ENCODE measurements at places on chromosomes 13 and 19.

DNA sequence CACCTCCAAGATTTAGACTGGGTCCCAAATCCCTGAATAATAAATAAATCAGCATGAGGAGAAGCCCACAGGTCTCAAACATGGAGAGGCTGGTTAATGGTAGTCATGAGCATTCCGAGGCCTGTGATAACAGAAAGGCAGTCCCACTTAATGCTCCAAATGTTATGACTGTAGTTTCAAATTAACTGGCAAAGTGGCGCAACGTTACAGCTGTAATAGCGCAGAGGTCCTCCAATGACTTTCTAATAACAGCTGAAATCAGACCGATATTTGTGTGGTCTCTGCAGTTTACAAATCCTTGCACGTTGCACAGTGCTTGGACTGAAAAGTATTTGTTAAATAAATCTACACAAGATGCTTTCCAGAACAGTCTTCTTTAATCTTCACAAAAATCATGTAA is 141.8 kb downstream of the ABCC4 start:
- no peak for DNase-seq

DNA sequence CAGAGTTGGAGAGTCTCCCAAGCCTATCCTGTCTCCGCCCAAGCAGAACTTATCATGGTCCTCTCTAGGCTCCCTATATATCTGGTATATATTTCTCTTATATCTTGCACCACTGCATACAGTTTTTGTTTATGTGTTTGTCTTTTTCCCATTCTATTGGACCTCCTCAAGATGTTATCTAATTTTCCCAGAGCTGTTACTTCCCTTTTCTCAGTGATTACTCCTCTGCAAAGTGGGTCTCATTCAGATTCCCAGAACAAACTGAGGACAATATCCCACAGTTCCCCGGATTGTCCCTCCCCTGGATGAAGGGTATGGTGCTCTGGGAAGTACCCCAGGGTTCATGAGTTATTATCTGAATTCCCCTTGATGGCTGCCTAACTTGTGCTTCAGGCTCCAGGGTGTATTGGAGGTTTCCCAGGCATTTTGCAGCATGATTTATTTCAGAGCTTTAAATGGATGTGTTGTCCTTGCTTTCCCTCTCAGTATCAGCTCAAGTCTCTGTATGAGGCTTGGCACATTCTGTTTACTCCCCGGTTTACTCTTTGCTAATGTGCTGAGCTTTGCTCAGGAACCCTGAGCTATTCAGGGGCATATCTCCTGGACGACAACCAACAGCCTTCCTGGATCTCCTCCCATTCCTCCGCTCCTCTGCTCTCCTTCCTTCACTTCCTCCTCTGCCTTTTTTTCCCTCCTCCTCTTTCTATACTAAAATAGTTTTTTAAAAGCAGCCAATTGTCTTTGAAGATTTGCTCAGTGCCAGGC is 329.3 kb downstream of the SPRY2 start:
- no peak for DNase-seq

DNA sequence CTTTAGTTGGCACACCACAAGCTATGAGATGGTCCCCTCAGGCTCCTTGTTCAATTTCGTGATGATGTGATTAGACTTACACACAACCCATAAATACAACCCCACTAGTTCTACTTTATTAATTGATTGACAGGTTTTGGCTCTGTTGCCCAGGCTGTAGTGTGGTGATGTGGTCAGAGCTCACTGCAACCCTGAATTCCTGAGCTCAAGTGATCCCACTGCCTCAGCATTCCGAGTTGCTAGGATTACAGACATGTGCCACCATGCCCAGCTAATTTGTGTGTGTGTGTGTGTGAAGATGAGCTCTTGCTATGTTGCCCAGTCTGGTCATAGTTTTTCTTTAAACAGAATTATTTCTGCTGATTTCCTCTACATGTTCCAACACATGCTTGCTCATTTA is 17.5 kb upstream of the HTR2A start:
- no peak for DNase-seq

DNA sequence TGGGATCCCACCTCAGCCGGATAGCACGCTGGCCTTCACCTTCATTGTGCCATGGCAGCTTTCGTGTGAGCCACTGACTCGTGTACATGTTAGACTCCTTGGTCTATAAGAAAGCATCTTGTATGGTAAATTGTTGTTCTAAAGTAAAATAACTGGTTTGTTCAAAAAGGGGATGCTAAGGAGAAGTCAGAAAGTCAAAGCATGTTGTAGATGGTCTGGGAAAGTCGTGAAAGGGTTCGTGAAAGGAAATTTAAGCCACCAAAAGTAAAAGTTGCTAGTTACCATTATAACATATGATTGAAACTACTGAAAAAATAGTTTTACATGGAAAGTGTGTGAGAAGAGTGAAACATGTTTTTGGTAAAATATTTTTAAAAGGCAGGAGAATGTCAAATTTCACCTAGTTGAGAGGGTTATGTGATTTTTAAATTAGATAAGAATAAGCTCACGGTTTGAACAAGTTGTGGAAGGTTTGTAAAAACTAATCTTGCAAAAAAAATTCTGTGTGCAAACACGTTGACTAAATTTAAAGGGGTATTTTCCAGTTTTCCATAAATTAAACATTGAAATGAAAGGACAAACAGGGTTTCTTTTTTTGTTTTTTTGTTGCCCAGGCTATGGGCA is 23.4 kb downstream of the DPRX start:
- DNase-seq = no peak

GRCh38 chr13:29182216-29182615 is 362.1 kb downstream of the MTUS2 start:
- no peak for DNase-seq

DNA sequence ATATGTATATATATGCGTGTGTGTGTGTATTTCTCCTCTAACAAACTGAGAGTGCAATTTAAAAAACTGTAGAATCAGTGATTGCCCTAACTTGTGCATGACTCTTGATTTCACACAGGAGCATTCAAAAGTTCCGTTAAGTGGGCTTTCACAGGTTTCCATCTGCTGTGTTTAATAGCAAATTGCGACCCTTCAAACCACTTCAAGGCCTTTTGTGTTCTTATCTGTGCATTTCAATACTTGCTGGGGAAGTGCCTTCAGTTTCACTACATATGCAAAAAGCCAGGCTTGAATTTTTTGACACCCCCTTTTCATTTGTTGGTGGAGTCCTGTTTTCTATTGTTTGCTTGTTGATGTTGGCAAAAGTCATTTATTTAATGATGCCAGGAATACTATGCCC is 158.0 kb downstream of the TM9SF2 start:
- no peak for DNase-seq

DNA sequence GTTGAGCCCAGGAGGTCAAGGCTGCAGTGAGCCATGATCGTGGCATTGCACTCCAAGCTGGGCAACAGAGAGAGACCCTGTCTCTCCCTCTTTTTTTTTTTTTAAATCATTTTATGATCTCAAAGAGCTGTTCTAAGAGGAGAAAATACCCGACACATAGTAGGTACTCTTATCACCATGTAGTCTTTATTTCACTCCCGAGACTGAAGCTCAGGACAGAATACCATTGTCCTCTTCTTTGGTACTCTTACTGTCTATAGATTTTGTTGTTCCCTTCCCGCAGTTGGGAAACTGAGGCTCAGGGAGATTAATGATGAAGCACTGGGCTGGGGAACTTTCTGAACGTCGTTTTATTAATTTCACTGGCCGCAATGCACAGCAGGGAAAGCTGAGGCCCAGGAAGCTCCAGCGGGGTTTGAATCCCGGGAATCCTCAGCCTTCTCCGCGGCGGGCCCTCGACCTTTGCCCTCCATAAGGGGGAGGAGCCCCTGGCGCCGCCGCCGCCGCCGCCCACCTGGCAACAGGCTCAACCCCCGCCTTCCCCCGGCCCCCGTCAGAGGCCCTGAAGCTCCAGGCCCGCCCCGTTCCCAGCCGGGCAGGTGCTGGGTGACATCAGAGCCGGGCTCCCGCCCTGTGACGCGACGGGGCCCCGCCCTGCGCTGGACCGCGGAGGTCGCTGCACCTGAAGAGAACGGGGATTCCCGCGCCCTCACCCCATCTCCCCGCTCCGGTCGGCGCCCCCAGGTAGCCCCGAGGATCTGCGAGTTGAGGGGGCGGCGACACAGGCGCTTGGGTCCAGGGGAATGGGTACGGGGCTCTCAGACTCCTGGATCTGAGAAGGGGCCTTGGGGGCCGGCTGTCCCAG is 1.6 kb downstream of the MYH14 start:
- peak; percentile 40 for DNase-seq

DNA sequence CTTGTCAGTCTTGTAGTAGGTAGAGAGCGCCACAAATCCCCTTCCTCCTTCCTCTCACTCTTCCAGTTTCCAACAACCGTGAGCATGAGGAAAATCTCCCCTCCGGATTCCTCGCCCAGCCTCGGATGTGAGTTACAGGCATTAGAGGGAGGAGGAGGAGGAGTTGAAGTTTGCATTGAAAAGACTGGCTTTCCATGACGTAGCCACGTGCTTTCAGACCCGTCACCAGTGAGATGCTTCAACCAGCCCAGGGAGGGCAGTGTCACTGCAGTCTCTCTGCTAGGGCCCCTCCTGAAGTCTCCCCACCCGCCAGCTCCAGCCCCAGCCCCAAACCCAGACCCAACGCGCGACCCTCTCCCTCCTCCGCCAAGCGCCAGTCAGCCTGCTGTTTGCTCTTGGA is 442 bp upstream of the FGF14 start:
- peak; percentile 75 for DNase-seq

Measured in activated CD4-positive, alpha-beta T cell treated with anti-CD3 and anti-CD28 coated beads for 36 hours (primary cell).